ENCODE measurements at places on chromosomes 6 and 20.

- no peak for DNase-seq
Observed at GRCh38 chr20:8812817-8813216, 256.1 kb upstream of the PLCB4 start.

GRCh38 chr6:116366740-116367275 is 3.9 kb upstream of the DSE start:
- DNase-seq, result no peak

DNA sequence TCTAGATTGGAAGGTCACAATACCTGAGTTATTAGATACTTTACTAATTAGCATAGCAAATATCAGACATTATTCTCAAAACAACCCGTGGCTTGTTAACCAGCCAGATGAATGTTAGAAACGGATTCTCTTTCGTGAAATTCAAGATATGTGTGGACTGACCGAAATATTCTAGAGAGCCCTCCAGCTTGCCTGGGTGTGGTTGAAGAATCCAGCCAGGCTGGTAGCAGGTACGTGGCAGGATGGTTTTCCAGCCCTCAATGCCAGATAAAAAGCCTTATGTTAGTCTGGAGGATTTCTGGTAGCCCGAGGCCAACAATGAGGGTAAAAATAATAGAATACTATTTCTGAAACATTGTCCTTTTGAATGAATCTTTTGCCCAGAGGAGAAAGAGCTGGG is 19.3 kb downstream of the ECT2L start:
- DNase-seq, result no peak

- DNase-seq, result no peak
Observed at GRCh38 chr6:32092760-32093497, 16.2 kb downstream of the TNXB start.

- DNase-seq, result no peak
Observed at GRCh38 chr6:98925831-98926230, 21.9 kb downstream of the FBXL4 start.

- no peak for DNase-seq
Observed at GRCh38 chr20:24936526-24937407, 12.3 kb upstream of the CST7 start.

- no peak for DNase-seq
Observed at GRCh38 chr6:109323241-109323640, 59.0 kb downstream of the CD164 start.

DNA sequence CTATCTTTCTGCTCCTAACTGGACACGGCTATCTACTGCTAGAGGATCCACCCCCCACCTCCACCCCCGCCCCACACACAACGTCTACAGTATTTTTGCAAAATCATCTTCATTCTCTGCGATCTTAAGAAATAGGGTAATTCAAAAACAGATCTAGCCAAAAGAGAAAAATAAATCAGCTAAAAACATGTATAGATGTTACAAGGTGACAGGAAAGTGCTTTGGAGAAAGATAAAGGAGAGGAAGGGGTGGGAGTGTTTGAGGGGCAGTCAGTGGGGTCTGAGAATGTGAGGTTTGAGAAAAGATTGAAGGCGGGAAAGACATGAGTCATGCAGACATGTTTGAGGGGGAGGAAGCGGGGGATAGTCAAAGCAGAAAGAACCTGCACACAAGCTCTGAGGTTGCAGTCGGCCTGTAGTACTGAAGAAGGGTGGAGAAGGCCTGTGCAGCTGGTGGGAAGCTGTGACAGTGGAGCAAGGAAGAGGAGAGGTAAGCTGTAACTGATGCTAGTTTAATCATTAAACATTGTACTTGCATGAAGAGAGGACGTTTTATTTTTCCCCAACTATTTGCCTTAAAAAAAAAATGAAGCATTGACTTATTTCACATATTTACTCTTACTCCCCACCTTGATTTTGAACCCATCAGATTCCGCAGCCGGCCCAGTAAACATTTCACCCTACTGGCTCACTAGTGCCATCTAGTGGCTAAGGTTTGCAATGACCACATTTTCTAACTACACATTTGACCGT is 332.6 kb downstream of the ADGRB3 start:
- DNase-seq, result peak; percentile 54

DNA sequence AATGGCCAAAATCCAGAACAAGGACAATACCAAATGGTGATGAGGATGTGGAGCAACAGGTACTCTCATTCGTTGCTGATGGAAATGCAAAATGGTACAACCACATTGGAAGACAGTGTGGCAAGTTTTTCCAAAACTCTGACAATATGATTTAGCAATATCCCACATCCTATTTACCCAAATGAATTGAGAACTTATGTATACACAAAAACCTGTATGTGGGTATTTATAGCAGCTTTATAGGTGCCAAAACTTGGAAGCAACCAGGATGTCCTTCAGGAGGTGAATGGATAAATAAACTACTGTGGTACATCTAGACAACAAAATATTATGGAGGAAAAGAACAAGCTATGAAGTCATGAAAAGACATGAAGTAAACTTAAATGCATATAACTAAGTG is 156.5 kb downstream of the TFAP2A start:
- DNase-seq, result no peak

DNA sequence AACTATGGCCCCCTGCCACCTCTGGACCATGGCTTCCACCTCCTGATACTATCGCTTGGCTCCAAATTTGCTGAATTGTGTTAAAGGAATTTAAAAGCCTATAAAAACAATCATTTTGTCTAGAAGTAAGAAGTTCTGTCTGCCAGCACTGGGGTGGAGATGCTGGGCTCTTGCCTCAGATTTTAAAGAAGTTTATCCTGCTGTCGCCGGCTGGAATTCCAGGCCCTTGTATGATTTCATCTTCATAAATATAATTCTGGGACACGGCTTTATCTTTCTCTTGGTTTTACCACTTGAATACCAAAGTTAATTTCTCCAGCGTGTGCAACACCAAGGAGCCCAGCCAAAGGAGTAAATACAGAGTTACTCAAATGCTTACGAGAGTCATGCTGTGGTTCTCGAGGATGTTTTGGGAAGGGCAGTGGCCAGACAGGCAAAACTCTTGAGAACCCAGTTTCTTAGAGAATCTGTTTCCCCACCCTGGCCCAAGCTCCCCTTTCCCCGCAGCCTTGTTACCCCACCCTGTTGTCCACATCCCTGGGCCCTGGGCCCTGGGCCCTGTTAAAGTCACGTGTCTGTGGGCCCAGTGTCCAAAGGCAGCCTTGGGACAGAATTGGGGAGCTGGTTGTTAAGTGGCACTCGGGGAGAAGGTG is 31.9 kb downstream of the C6orf89 start:
- no peak for DNase-seq

DNA sequence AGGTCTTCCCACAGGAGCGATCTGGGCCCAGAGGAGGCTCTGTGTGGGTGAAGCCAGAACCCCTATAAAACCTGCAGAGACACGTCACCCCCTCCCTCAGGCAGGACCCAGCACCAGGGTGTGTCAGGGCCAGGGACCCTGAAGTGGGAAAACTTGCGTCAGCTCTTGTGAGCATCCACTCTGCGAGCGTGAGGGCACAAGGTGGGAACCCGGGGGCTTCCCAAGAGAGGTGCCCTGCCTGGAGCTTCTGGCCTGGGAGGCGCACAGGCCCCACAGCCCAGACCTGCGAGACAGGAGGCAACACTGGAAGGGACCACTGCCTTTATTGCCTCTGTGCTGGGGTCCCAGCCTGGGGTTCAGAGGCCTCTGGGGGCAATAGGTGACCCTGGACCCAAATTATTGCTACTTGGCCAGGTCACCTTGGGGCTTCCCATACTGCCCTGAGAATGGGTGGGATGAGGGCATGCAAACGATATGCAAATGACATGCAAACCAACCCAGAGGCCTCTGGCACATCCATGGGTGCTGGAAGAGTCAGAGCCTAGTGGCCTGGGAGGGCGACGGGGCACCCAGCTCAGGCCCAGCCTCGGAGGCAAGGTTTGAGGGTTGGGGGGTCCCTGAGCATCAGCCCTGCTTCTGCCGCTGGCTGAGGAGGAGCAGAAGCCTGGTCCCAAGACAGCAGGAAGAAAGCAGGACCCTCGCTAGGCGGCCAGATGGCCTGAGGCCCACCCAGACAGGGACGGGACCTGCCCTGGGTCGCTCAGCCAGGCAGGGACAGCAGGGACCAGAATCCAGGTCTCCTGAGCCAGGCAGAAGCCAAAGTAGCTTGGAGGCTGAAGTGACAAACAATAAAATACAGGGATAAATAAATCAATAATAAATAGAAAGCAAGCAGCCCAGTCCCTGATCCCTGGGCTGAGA is 5.1 kb upstream of the C20orf144 start:
- DNase-seq, result no peak

GRCh38 chr6:18410412-18410811 is 23.3 kb downstream of the RNF144B start:
- no peak for DNase-seq

GRCh38 chr6:21808045-21808470 is 214.5 kb downstream of the SOX4 start:
- peak; percentile 24 for DNase-seq

DNA sequence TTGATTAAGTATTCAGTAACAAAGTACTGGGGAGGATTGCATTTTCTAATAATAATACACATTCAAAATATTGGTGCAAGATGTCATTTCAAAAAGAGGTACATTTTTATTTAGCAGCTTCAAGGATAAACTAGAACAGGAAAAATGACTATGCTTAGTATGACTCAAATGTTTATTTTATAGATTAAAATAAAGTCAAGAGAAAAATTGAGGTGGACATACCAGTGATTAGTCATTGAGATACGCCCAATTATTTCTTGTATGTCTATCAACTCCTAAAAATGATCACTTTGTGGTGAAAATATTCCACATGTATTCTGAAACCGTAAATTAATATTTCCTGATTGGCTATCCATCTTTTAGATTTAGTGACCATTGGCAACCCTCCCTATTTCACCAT is 96.7 kb downstream of the PHF3 start:
- no peak for DNase-seq
